ENCODE measurements at places on chromosomes 5 and 9. TPM values are rescaled to one million over a fixed set of nuclear protein-coding genes. Genes with fewer than 3 reads are reported as not detected.

DNA sequence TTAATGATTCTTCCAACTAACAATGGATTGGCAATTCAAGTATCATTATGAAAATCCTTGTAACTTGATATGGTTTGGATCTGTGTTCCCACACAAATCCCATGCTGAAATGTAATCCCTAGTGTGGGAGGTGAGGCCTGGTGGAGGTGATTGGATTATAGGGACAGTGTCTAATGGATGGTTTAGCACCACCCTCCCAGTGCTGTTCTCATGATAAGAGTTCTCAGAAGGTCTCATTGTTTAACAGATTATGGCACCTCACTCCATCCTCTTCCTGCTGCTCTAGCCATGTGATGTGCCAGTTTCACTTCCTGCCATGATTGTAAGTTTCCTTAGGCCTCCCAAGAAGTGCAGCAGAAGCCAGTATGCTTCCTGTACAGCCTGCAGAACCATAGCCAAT is 1116.2 kb upstream of the EDIL3 start:
- no peaks in the 10 kb centered on the region for H3K4me1 ChIP-seq
- H3K27ac ChIP-seq: no peak overlapping the region
- no peak overlapping the region for H3K4me3 ChIP-seq
- H3K36me3 ChIP-seq: no peaks in the 10 kb centered on the region

DMRT2 gene
- not detected for polyA plus RNA-seq

- DNase-seq: no peak
- H3K27me3 ChIP-seq: no peaks in the 10 kb centered on the region
- H3K27ac ChIP-seq: no peak overlapping the region
Measured at GRCh38 chr9:75712700-75713099, 177.8 kb upstream of the PCSK5 start.

C6 gene
- not detected for polyA plus RNA-seq

FOXD4L4 gene
- not detected for polyA plus RNA-seq

PCDHAC2 gene
- polyA plus RNA-seq: not detected

FBLL1 gene
- polyA plus RNA-seq: not detected

- no peaks in the 10 kb centered on the region for H3K4me1 ChIP-seq
- no peak overlapping the region for H3K4me3 ChIP-seq
- no peak overlapping the region for H3K27ac ChIP-seq
- no peaks in the 10 kb centered on the region for H3K27me3 ChIP-seq
- no peaks in the 10 kb centered on the region for H3K36me3 ChIP-seq
Measured at GRCh38 chr5:115333164-115333563, 36.7 kb upstream of the CCDC112 start.

IL7R gene
- polyA plus RNA-seq: 690 TPM

GRCh38 chr5:11082404-11082945 is 321.4 kb upstream of the DAP start:
- H3K36me3 ChIP-seq: no peaks in the 10 kb centered on the region
- no peaks in the 10 kb centered on the region for H3K4me1 ChIP-seq
- no peak overlapping the region for H3K27ac ChIP-seq

GRCh38 chr5:179228341-179229121 is 116.7 kb downstream of the ADAMTS2 start:
- no peaks in the 10 kb centered on the region for H3K27me3 ChIP-seq
- H3K27ac ChIP-seq: no peak overlapping the region
- H3K4me3 ChIP-seq: no peak overlapping the region

GRCh38 chr5:134103397-134103796 is 11.1 kb upstream of the TCF7 start:
- DNase-seq: peak; percentile 65
- H3K36me3 ChIP-seq: no peaks in the 10 kb centered on the region
- H3K27me3 ChIP-seq: no peaks in the 10 kb centered on the region

- H3K27me3 ChIP-seq: no peaks in the 10 kb centered on the region
- no peaks in the 10 kb centered on the region for H3K4me1 ChIP-seq
- no peak overlapping the region for H3K27ac ChIP-seq
- no peak for DNase-seq
- no peaks in the 10 kb centered on the region for H3K36me3 ChIP-seq
Measured at GRCh38 chr5:73617510-73618279, 8.3 kb upstream of the ARHGEF28 start.

GRCh38 chr5:90119531-90119971 is 290.0 kb downstream of the CETN3 start:
- no peak overlapping the region for H3K27ac ChIP-seq
- no peak for DNase-seq
- no peak overlapping the region for H3K4me3 ChIP-seq
- no peaks in the 10 kb centered on the region for H3K36me3 ChIP-seq

GRCh38 chr5:127586811-127587210 is 62.1 kb upstream of the CTXN3 start:
- H3K36me3 ChIP-seq: no peaks in the 10 kb centered on the region
- H3K27me3 ChIP-seq: no peaks in the 10 kb centered on the region
- H3K4me3 ChIP-seq: no peak overlapping the region
- H3K27ac ChIP-seq: no peak overlapping the region

GRCh38 chr9:27950382-27950781 is 377.1 kb upstream of the C9orf72 start:
- no peaks in the 10 kb centered on the region for H3K4me1 ChIP-seq
- H3K27ac ChIP-seq: no peak overlapping the region
- no peaks in the 10 kb centered on the region for H3K36me3 ChIP-seq
- DNase-seq: no peak
- no peaks in the 10 kb centered on the region for H3K27me3 ChIP-seq

OTULINL gene
- 31.0 TPM for polyA plus RNA-seq

DNA sequence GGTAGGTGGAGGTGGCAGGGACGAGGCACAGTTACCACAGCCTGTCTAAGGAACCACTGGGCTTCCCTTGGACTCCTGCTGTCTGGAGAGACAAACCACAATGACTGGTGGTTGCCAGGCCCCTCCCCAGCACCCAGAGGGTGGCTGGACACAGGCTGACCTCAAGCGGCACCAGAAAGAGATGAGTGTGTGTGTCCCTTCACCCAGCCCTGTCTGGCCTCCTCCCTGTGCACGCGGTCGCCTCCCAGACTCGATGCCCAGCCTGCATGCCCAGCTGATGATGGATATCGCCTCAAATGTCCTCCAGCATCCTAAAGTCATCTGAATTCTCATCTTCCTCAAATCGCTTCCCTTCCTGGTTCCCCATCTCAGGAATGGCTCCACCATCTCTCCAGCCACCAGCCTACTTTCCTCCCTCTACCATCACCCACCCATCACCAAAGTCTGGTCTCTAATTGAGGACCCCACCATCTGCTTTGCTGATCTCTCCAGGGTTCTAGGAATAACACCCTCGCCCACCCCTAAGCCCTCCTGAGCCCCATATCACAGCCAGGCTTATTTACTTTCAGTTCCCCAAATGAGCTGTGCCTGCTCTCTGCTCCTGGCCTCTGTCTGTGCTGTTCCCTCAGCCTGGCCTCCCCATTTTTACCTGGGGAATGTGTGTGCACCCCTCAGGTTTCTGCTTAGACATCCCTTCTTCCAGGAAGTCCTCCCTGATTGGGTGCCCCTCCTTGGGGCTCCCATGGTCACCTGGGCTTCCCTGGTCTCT is 52.5 kb upstream of the GGTA1 start:
- no peak for DNase-seq
- no peak overlapping the region for H3K27ac ChIP-seq
- no peak overlapping the region for H3K4me3 ChIP-seq

OTP gene
- polyA plus RNA-seq: not detected

DNA sequence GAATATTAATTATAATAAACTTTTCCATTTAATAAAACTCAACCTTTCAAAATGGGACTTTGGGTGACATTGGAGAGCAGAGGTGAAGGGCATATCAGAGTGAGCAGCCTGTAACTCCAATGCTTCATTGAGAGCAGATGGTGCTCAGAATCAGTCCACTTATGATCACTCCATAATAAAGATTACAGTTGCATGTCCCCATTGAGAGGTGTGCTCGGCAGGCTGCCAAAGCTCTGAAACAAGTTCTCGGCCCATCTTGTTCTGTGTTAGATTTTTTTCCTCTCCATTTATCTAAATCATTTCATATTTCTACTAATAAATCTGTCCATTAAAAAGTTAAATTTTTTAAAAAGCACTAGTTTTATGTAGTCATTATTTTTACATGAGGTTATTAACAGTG is 1786.4 kb upstream of the WWC1 start:
- H3K27me3 ChIP-seq: no peaks in the 10 kb centered on the region
- H3K27ac ChIP-seq: no peak overlapping the region
- no peak for DNase-seq
- no peaks in the 10 kb centered on the region for H3K36me3 ChIP-seq

- no peak overlapping the region for H3K27ac ChIP-seq
- H3K4me1 ChIP-seq: no peaks in the 10 kb centered on the region
- no peak for DNase-seq
- no peak overlapping the region for H3K4me3 ChIP-seq
- no peaks in the 10 kb centered on the region for H3K36me3 ChIP-seq
Measured at GRCh38 chr5:38736089-38736488, 109.7 kb upstream of the OSMR start.

DNA sequence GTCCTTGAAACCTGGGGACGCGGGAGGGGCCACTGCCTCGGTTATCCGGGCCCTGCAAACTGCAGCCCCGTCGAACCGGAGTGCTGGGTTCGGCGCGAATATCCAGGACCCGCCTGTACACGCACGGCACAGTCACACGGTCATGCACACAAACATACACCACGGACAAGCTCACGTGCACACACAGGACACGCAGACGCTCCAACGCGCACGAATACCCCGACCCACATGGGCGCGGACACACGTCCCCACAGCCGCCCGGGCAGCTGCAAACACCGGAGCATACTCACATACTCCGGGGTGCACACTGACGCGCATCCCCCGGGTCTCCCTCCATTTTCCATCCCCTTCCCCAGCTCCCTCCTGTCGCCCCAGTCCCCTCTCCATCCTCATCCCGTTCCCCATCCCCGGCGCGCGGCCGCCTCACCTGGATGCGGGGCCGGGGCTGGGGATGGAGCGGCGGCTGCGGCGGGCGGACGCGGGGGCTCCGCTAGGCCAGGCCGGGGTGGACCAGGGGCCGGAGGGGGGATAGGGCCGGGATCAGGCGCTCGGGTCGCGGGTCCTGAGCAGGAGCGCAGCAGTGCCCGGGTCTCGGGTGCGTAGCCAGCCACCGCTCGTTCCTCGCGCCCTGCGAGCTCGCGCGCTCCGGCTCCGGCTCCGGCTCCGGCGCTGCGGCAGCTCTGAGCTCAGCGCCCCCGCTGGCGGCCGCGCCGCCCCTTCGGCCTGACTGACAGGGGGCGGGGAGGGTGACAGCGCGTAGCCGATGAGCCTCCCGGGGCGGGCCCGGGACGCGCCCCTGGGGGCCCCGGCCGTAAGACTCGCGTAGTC is at the start of the genes EIF4E1B and SNCB:
Gene EIF4E1B (plus strand): TSS at position 823 of the 828 bp plus-strand sequence. CDS start 12,113 bp downstream, outside the sequence.
Gene SNCB (minus strand): TSS at position 682 of the 828 bp plus-strand sequence. CDS start 880 bp downstream, outside the sequence.
- H3K27me3 ChIP-seq: peaks cover 21% of the 10 kb centered on the region
- H3K36me3 ChIP-seq: no peaks in the 10 kb centered on the region
- DNase-seq: no peak
- H3K4me1 ChIP-seq: peaks cover 15% of the 10 kb centered on the region
- H3K4me3 ChIP-seq: peak within 1 kb of the TSS; percentile 43

GRCh38 chr9:109730228-109730627 is 49.8 kb upstream of the PALM2AKAP2 start:
- H3K36me3 ChIP-seq: no peaks in the 10 kb centered on the region
- no peak overlapping the region for H3K4me3 ChIP-seq
- DNase-seq: no peak
- no peaks in the 10 kb centered on the region for H3K27me3 ChIP-seq

DNA sequence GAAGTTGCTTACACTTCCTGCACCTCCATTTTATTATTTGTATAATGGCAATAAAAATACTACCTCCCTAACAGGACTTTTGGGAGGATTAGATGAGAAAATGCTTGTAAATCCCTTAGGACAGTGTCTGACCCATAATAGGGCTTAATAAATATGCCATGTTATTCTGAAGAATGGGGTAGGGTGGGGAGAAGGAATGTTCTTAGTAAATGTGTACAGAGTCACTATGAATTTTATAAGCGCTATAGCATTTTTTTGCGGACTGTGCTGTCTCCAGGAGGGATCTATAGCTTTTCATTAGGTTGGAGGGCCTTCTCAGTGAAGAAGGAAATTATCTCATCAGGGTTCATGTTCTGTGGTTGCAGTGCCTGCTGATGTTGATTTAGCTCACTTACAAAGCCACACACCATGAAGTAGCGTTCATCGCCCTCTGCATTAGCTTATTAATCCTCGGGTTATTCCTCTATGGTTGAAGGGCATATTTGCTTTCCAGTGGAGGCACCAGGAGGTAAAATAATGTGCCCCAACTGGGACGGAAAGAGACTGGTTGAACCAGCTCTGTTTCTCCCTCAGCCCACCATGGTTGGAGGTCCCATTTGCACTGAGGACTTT is 497.1 kb downstream of the ARHGEF28 start:
- H3K36me3 ChIP-seq: no peaks in the 10 kb centered on the region
- no peak overlapping the region for H3K27ac ChIP-seq
- no peaks in the 10 kb centered on the region for H3K4me1 ChIP-seq
- H3K27me3 ChIP-seq: no peaks in the 10 kb centered on the region
- DNase-seq: no peak

DNA sequence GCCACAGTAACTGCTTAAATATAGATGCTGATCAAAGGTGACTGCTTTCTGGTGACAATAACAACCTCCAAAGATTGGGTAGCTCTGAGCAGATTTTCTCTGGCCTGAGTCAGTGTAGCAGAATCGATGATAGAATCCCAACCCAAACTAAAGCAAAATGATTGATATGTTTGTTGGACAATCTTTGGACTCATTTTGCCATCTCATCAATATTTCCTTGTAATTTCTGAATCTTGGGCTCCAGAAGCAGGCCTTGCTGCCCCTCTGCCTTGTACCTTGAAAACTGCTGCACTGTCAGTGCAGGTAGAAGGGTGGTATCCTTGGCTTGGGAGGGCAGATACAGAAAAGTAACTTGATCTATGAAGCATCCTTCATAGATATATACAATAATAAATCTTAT is 18.9 kb downstream of the TTC23L start:
- DNase-seq: no peak
- H3K27me3 ChIP-seq: no peaks in the 10 kb centered on the region
- no peak overlapping the region for H3K27ac ChIP-seq
- no peak overlapping the region for H3K4me3 ChIP-seq

GRCh38 chr5:17238521-17239041 is 21.1 kb downstream of the BASP1 start:
- no peak overlapping the region for H3K27ac ChIP-seq
- H3K36me3 ChIP-seq: no peaks in the 10 kb centered on the region
- no peak overlapping the region for H3K4me3 ChIP-seq
- no peak for DNase-seq
- H3K4me1 ChIP-seq: no peaks in the 10 kb centered on the region

Data from naive thymus-derived CD4-positive, alpha-beta T cell (primary cell).